ENCODE measurements at places on chromosomes 5 and 9.
A peak's percentile ranks its signal among the peaks of the same experiment; 100 is the strongest.

DNA sequence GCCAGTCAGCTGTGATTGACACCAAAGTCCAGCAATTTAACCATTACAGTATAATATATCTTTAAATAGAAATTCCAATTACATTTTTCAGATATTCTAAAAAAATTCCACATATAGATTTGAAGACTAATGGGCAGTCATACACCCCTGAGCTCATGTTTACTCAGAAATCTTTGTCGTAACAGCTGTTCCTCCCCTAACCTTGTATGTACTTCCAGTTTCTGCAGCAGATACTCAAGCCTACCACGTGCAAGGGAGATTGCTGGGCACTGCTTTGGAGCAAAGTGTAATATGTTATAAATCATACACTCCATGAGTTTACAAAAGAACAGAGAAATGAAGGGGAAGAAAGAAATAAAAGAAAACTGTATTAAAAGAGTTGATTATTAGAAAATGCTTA lies 241.2 kb downstream of the TRIM32 start:
- no peak for DNase-seq

DNA sequence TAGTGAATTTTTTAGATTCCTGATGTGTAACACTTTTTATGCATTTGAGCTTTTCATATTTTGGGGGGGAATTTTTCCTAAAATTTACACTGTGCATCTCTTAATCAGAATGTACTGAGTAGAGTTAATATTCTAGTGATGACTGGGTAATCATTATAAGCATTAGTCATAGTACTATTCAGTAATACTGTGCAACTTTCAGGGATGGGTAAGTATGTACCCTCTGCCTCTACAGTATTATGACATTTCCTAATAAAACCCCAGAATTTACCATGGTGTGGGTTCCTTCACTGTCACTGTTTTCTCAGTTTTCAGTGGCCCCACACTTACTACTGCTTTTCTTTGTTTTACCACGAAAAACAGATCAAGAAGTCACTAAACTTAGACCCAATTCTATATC lies 2.8 kb upstream of the CMYA5 start:
- no peak for DNase-seq

DNA sequence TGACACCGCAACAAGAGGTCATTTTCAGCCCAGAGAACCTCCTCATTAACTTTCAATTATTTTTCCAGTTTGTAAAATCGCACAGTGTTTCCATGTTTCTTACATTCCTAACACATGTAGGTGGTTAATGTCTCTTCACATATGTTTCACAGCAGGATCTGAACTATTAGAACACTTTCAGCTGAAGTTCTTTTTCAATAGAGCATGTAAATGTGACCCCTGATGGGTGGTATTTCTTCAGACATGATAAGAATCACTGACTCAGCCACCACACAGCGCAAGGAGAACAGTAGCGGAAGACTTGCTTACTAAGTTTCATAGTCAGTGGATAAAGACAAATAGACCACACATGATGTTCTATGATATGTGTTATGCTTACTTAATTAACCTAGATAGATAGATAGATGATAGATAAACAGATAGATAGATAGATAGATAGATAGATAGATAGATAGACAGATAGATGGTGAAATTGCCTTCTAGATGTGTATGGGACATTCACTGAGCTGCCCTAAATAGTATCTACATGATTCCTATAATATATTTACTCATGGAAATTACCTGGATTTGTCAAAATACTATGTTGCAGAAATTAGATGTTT lies 1992.1 kb upstream of the NUDT12 start:
- no peak for DNase-seq

GRCh38 chr9:8680157-8680556 lies 880.6 kb upstream of the DMAC1 start:
- DNase-seq = no peak

DNA sequence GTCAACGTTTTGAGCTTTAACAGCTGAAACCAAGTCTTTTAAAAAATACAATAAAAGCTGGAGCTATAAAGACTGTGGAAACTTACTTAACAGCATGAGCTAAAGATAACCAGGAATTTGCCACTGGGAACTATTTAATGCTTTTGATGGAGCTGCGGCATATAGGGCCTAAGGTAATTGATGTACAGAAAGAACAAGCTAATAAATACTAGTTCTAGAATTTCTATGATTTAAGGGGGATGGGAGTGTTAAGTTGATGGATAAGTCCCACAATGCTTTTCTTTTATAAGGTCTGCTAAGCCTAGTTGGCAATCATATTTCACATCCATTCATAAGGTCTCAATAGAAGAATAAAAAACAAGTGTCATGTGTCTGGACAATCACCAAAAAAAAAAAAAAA lies 334.0 kb upstream of the DMAC1 start:
- DNase-seq = no peak

DNA sequence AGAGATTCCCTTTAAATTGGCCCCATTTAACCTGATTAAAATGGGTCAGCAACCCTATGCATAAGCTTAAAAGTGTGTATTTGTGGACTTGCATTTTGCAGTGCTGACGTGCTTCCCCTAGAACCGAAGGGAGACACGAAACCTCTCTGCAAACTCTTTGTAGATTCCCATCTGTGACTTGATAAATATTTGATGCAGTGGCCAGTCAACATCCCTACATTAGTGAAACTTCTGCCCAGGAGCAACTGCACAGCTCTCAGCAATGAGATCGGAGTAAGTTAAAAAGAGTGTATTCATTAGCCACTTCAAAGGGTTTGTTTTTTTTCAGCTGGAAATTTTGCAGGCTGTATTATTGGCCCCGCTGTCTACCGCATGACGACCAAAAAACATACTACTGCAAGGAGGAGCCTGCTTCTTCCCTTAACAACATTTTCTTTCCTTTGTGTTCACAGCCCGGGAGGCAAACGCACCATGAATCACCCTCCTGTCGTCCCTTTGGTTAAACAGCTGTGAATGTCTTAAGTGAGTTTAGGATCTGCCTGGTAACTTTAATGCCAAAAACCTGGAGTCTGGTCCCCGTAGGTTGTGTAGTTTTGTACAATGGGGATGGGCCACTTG lies 38.0 kb upstream of the TCERG1 start:
- no peak for DNase-seq

DNA sequence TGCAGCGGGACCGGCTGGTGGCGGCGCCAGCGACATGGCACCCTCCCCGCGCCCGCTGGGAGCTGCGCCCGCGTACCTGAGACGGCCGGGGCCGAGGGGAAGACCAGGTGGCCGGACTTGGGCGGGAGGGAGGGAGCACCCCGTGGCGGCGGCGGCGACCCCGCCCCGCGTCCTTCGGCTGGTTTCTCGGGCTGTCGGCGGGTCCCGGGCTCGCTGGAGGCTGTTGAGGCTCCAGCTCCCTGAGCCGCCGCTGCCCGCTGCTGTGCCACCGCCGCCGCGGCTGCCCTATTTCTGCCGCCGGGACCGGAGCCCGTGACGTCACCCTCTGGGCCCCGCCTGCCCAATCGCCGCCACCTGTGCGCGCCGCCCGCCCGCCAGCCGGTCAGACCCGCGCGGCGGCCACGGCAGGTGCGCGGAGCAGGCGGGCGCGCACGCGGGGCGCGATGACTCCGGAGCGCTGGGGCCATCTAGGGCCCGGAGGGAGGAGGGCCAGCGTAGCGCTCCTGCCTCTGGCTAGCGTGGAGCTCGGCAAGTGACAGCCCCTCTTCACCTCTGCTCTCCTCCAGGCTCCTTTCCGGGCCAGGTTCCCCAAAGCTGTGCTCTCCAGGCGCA lies at the start of gene FSTL4:
Gene FSTL4, minus strand, starts transcription at position 293 of the 612 bp plus-strand sequence.
- no peak for DNase-seq

DNA sequence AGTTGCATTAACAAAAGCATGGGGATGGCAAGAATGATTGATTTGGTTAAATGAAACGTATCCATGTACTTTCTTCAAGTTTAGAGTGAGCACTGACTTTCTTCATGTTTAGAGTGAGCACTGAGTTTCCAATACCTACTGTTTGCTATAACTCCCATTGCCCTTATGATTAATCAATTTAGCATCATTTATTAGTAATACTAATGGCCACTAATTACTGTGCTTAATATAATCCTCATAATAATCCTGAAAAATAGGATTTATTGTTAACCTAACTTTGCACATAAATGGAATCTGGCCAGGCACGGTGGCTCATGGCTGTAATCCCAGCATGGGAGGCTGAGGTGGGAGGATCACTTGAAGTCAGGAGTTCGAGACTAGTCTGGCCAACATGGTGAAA lies 22.1 kb upstream of the GPR21 start:
- no peak for DNase-seq

DNA sequence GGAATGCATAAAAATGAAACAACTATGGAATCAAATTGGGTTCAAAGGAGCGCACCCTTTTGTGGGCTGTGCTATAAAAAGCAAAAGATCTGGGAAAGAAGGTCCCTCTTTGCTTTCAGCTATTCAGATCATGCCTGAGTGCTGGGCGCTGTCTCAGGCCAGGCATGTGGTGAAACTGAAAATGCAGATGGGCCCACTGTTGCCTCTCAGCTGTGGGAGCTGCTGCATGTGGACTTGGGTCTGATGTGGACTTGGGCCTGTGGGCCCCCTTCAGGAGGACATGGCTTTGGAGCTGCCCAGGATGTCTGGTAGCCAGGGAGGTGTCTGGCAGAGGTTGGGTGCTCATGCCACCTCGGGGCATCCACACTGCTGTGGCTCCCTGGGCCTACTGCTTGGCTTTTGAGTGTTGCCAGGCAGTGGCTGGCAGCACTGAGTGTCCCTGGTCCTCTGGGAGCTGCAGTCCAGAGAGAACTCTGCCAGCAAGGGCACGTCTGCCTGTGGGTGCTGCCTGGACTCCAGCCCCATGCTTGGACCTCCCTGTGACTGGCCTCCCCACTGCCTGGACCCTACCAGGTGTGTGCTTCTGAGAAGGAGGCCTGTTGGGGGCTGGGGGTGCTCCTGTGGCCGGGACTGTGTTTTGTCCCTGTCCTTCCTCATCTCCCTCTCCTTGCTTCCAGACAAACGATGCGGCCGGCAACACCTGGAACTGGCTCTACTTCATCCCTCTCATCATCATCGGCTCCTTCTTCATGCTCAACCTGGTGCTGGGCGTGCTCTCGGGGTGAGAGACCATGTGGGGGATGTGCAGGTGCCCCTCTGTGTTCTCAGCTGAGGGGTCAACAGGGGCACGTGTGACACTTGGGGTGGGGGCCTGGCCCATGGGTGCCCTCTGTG lies 74.3 kb downstream of the CACNA1B start:
- DNase-seq = no peak

- no peak for DNase-seq
These were observed 243.9 kb downstream of the TLE1 start for GRCh38 chr9:81445331-81445921.

- DNase-seq = no peak
These were observed 106.7 kb downstream of the ADAMTS2 start for GRCh38 chr5:179238628-179238970.

- no peak for DNase-seq
These were observed 309.6 kb downstream of the SLIT3 start for GRCh38 chr5:168991311-168991710.

GRCh38 chr5:82031220-82032119 lies 59.6 kb downstream of the ATG10 start:
- DNase-seq = no peak

DNA sequence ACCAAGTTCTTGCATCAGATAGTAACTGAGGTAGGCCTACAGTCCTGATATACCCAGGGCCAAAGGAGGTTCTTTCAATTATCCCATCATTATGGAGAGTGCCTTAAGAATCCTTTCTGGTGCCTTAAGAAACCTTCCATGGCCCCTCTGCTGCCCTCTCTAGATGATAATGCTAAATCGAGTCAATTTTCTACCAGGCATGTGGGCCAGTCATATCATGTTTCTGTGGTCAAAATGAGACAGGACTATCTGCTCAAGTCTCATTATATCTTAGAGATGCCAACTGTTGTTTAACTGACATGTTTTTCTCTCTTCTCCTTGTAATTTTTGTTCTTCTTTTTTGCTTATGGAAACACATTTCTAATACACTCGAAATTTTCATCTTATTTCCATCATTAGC lies 127.6 kb downstream of the EDIL3 start:
- DNase-seq = no peak

DNA sequence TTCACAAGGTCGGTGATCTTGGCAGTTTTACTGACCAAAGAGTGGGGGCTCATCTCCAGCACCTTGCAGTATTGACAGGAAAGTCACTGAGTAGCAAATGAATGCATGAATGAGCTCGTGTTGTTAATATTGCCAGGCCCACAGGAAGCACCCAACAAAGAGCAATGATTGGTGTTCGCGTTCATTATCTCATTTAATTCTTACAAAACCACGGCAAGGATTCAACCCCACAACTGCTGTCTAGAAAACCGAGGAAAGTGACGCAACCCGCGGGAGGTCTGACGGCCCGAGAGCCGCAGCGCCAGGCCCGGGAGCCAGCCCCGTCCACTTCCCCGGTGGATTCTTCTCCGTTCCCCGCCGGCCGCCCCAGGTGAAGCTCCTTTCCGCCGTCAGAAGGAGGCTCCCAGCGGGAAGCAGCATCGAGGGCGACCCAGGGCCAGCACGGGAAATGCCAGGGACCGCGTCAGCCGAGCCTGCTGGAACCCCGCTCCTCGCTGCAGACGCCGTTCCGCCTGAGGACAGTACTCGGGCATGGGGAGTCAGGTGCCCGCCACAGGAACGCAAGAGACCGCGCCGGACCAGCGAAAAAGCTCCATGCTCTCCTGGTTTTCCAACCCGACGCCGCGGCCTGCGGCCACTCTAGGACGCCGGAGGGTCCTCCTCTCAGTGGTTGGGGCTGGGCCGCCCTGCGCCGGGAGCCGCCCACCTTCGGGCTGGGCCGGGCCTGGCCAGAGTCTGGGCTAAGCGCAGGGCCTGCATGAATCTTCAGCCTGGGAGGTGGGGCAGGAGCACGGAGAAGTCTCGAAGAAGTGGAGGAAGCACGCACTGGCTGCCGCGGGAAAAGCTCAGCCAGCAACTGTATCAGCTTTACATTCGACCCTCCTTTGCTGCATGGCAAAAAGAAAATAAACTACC lies 19.8 kb upstream of the FER start:
- peak; percentile 82 for DNase-seq

DNA sequence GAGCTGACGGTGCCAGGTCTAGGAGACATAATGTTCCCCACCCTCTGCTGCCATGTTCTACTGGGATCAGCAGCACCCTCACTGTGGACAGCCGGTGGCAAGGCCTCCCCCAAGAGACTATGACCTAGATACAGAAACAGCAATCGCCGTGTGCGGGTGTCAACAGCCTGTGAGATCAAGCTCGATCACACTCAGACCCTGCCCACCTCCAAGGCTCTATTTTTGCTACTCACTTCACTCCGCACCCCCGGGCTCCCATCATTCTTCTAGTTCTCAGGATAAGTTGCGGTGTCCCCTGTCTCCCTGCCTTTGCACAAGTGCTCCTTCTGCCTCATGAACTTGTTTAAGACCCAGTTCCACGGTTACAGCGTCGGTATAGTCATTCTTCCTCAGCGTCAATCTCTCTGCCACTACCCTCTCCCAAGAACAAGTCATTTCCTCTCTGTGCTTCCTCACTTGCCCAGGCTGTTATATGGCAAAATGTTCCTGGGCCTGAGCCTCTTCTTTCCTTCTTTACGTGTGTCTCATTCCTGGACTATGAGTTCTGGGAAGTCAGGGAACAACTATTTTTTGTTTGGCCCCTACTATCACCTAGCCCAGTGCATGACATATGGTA lies 5.4 kb upstream of the DOCK8 start:
- DNase-seq = no peak

DNA sequence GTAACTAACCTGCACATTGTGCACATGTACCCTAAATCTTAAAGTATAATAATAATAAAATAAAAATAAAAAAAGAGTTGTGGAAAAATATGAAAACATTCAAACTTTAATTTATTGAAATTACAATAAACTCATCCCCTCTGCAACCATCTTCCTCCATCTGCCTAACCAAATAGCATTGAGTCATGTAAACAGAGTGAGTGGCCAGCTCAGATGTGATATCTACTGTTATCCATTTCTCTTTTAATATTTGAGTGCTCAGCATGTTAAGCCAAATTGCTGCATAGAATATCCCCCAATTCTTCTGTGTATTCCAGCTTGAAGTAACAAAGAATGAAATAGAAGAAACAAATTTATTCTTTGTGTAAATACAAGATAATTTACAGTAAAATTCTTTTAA lies 124.4 kb upstream of the HMHB1 start:
- no peak for DNase-seq
